WERI-Rb-1 (cell line): ENCODE measurements at places on chromosomes 6 and 20.

GRCh38 chr6:82584194-82584695, 220.6 kb downstream of the TPBG start:
- no peak for DNase-seq

GRCh38 chr6:129280749-129281148, 397.8 kb downstream of the LAMA2 start:
- no peak for DNase-seq

DNA sequence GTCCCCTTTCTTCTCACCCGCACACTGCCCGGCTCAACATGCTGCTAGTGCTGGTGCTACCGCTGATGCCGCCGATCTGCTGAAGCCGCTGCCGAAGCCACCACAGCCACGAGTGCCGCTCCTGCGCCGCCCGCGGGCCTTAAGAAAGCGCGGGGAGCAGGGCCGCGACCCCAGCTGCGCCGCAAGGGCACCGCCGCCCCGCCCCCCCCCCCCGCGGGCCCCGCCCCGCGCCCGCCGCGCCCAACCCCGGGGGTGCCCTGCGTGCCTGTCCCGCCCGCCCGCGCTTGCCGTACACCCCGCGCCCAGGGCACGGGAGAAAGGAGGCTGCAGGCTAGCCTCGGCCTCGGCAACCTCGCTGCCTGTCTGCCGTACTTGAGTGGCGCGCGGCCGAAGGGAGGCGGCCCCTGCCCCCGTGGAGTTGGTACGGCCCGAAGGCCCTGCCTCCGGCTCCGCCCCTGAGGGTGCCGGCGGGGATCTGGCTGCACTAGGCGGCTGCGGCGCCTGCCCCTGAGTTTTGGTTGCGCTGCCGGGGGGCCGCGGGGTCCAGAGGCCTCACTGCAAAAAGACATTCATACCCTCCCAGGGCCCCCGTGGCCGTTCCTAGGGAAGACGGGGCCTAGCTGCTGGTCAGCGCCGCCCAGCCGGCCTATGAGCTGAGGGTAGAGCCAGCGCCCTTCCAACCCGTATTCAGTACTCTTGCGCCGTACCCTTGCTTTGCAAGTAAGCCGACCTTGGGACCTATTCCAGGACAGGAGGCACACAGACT, at the start of gene SOD2:
Gene SOD2 (minus strand): TSS at position 114 of the 766 bp plus-strand sequence. CDS start 74 bp downstream, at position 40.
- peak; percentile 89 for DNase-seq

GRCh38 chr6:148166339-148166968, 176.2 kb upstream of the SASH1 start:
- DNase-seq: no peak

- peak; percentile 73 for DNase-seq
Observed at GRCh38 chr20:1185790-1186334, 1.1 kb upstream of the TMEM74B start.

- DNase-seq: no peak
Observed at GRCh38 chr6:155883334-155883731, 427.7 kb upstream of the NOX3 start.
